ENCODE measurements at places on chromosomes 11 and 22. TPM values are rescaled to one million over a fixed set of nuclear protein-coding genes. Genes with fewer than 3 reads are reported as not detected.

DNA sequence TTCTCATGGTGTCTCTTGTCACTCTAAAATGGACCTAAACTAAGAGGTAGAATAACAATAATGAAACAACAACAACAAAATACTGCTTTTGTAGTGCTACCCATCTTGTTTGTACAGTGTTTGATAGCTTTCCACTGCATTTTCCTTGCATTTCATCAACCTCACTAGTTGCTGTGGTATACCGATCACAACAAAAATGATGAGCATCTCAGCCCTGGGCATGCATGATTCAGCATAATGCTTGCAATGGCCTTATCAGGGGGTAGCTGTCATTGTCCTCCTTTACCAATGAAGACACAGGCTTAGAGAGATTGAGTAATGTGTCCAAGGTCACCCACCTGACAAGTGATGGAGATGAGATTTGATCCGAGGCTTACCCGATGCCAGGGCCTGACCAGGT lies 682.5 kb downstream of the NTM start:
- no peak for DNase-seq
- H3K4me1 ChIP-seq: no peaks in the 10 kb centered on the region
- no peak overlapping the region for H3K27ac ChIP-seq
- no peaks in the 10 kb centered on the region for H3K36me3 ChIP-seq

DNA sequence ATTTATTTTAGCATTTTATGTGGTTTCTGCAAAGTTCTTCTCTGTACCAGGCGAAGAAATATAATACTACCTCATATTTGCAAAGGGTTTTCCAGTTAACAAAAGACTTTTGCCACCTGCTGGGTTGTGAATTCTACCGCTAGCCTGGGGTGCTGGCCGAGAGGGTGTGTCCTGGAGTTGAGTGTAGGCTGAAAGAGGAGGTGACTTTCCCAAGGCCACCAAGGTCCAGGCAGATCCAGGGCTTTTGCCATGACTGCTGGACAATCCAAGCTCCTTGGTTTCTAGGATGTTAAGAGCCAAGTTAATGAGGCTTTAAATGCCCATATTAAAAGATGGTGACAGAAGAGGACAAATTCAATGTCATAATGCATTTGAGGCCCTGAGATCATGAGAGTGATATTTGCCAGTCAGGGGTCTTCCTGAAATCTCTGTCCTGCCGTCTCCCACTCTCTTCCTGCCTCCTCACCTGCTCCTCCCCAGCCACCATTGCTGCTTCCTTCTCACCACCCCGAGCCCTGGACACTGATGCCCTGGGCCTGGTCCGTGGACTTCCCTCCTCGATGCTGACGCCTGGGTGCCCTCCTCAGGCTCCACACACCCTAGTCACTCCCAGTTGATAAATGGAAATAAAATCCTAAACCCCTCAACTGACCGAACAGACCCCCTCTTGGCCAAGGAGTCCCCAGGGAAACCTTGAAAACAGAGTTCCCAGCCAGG lies 825.6 kb downstream of the TBC1D22A start:
- H3K36me3 ChIP-seq: no peaks in the 10 kb centered on the region
- no peaks in the 10 kb centered on the region for H3K27me3 ChIP-seq

DNA sequence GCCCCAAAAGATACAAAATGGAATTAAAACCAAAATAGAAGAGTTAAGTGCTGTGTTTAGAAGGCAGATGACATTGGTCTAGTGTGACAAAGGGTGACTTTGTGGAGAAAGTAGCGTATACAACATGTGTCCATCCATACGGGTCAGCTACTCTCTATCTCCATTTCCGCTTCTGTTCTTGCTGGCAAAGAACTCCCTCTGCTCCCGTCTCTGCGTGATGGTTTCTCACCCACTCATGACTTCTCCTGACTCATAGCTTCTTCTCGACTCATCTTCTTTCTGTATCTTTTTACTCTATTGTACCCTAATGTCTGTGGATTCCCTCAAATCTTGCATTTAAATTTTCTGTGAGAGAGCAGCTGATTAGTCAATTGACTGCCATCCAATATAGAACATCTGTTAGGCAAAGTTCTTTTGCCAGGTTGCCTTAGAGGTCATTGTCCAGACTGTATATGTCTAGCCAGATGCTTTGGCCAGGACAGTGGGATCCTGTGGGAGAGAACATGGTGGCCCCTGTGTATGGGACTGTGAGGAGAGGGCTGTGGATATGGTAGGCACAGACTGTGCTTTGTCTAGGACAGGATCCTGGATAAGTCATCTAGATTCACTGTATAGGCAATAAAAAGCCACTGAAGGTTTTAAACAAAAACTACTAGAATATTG lies 28.4 kb downstream of the MMP13 start:
- no peaks in the 10 kb centered on the region for H3K4me1 ChIP-seq
- no peak overlapping the region for H3K4me3 ChIP-seq
- no peaks in the 10 kb centered on the region for H3K36me3 ChIP-seq
- H3K27me3 ChIP-seq: peaks cover 25% of the 10 kb centered on the region
- DNase-seq: no peak

GRCh38 chr11:71095294-71095850 lies 157.0 kb downstream of the SHANK2 start:
- no peaks in the 10 kb centered on the region for H3K36me3 ChIP-seq
- no peak for DNase-seq
- H3K4me1 ChIP-seq: no peaks in the 10 kb centered on the region

- no peak overlapping the region for H3K27ac ChIP-seq
- H3K36me3 ChIP-seq: no peaks in the 10 kb centered on the region
- H3K27me3 ChIP-seq: peaks cover 13% of the 10 kb centered on the region
Measured at GRCh38 chr11:121008551-121008950, 15.4 kb upstream of the TBCEL start.

DNA sequence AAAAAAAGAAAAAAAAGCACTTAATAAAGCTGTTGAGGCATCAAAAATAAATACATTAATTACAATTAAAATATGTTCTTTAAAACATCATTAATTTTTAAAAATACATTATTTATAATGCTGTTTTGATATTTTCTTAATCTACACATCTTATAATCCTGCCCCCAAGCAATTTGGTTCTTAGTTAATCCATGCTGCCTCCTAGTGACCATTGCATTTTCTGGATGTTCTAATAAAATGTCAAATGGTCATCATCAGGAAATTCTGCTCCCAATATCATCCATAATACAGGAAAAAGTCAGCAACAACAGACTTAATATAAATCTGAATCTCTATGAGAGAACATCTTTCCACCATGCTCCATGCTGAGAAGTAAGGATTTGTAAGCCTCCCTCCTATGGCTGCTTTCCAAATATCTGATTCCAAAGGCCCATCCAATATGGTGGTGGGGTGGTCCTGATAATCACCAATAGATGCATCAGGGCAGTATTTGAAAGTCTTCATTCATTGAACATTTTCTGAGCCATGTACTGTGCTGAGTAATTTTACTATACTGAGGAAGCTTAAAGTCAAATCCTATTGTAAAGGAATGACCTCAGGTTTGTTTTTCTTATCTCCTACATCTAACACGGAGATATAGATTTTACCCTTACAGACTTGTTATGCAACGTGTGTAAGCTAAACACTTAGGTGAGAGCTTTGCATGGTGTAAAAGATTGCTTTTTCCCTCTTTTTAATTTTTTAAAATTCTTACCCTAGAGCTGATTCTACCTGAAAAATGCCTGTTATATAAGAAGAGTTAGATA lies 124.7 kb upstream of the BMAL1 start:
- no peak for DNase-seq
- H3K27ac ChIP-seq: no peak overlapping the region

- H3K27me3 ChIP-seq: no peaks in the 10 kb centered on the region
- no peak overlapping the region for H3K4me3 ChIP-seq
- H3K4me1 ChIP-seq: no peaks in the 10 kb centered on the region
- DNase-seq: no peak
- H3K27ac ChIP-seq: no peak overlapping the region
Measured at GRCh38 chr22:36197065-36197440, 4.6 kb downstream of the APOL4 start.

GRCh38 chr11:36016263-36016662 lies 72.4 kb downstream of the LDLRAD3 start:
- no peak overlapping the region for H3K4me3 ChIP-seq
- H3K36me3 ChIP-seq: no peaks in the 10 kb centered on the region
- no peak overlapping the region for H3K27ac ChIP-seq
- DNase-seq: no peak
- no peaks in the 10 kb centered on the region for H3K27me3 ChIP-seq
- H3K4me1 ChIP-seq: peaks cover 11% of the 10 kb centered on the region

GRCh38 chr11:120244476-120245365 lies 4.8 kb downstream of the POU2F3 start:
- no peak overlapping the region for H3K27ac ChIP-seq
- no peaks in the 10 kb centered on the region for H3K4me1 ChIP-seq
- no peak overlapping the region for H3K4me3 ChIP-seq
- peaks cover 45% of the 10 kb centered on the region for H3K27me3 ChIP-seq

GRCh38 chr22:44596396-44597125 lies 98.5 kb upstream of the RTL6 start:
- no peak overlapping the region for H3K27ac ChIP-seq
- H3K27me3 ChIP-seq: no peaks in the 10 kb centered on the region
- no peak for DNase-seq
- H3K4me1 ChIP-seq: no peaks in the 10 kb centered on the region
- no peak overlapping the region for H3K4me3 ChIP-seq

DNA sequence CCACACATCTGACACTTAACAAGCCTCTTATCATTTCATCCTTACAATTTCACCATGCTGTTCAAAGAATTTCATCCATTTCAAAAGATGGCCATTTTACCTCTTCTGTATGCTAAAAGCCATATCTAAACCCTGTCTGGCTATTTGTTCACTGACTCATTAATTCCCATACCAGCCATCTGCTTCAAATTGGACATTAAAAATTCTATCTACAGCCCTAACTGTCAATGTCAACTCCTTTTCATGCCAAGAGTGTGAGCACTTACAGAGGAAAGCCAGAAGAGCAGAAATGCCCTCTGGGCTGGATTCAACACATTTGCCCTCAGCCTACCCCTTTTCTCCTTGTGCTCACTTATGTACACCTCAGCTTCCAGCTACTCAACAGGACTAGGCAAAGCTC lies 59.2 kb downstream of the SYTL2 start:
- H3K27me3 ChIP-seq: no peaks in the 10 kb centered on the region
- peaks cover 6% of the 10 kb centered on the region for H3K36me3 ChIP-seq

DNA sequence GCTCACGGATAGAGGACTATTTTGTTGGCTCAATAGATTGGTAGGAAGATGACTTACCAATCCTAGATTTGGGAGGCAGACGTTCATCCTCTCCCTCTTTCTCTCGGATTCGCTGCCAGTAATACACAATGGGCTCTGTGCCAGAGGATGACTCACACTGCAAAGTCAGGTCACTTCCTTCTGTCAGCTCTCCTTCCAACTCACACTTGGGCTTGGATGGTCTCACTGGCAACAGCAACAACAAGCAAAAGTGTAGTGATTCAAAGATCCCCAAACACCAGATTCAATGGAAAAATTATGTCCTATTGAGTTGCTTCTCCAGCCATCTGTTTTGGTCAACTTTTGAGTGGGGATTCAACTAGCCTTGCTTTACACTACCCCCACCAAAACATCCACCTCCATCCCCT lies 21.7 kb upstream of the HSPA8 start:
- H3K27ac ChIP-seq: no peak overlapping the region
- H3K27me3 ChIP-seq: no peaks in the 10 kb centered on the region
- peak; percentile 78 for DNase-seq
- H3K4me3 ChIP-seq: no peak overlapping the region
- peaks cover 4% of the 10 kb centered on the region for H3K4me1 ChIP-seq

DNA sequence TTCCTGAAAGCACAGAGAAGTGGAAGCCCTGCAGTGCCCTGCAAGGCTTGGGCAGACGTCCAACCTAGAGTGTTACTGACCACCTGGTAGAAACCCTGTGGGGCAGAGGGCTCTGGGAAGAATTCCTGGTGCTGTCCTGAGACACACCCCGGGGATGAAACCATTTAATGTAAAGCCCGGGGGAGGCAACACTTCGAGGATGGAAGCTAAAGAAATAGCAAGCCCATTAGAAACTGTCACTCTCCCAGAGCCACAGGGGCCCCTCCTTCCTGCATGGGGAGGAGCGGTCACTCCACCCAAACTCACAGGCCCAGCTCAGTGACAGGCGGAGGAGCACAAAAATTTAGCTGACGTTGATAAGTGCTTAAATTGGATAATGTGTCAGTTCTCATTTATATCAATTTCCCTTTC lies 57.6 kb downstream of the NRXN2 start:
- H3K4me3 ChIP-seq: no peak overlapping the region
- peaks cover 5% of the 10 kb centered on the region for H3K27me3 ChIP-seq
- H3K4me1 ChIP-seq: no peaks in the 10 kb centered on the region
- H3K27ac ChIP-seq: no peak overlapping the region

GRCh38 chr22:30947173-30947815 lies 21.3 kb downstream of the MORC2 start:
- H3K4me1 ChIP-seq: no peaks in the 10 kb centered on the region
- no peaks in the 10 kb centered on the region for H3K27me3 ChIP-seq
- no peak for DNase-seq
- H3K36me3 ChIP-seq: peaks cover 13% of the 10 kb centered on the region

DNA sequence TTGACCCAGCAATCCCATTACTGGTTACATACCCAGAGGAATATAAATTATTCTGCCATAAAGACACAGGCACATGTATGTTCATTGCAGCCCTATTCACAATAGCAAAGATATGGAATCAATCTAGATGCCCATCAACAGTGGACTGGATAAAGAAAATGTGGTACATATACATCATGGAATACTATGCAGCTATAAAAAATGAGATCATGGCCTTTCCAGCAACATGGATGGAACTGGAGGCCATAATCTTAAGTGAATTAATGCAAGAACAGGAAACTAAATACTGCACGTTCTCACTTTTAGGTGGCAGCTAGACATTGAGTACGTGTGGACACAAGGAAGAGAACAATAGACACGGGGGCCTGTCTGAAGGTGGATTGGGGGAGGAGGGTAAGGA lies 15.1 kb upstream of the WNT11 start:
- no peak overlapping the region for H3K4me3 ChIP-seq
- H3K36me3 ChIP-seq: no peaks in the 10 kb centered on the region
- no peak for DNase-seq
- H3K27me3 ChIP-seq: no peaks in the 10 kb centered on the region
- no peak overlapping the region for H3K27ac ChIP-seq
- no peaks in the 10 kb centered on the region for H3K4me1 ChIP-seq

MLC1 gene
- total RNA-seq: not detected

GGT5 gene
- 3.6 TPM for total RNA-seq

CD82 gene
- 26.1 TPM for total RNA-seq

C11orf91 gene
- 1.3 TPM for total RNA-seq

CCDC89 gene
- total RNA-seq: 1.7 TPM

FGF4 gene
- total RNA-seq: not detected

CARD16 gene
- total RNA-seq: not detected

BIRC3 gene
- 65.4 TPM for total RNA-seq

HORMAD2 gene
- total RNA-seq: not detected

All from Panc1 (cell line).